ENCODE measurements at places on chromosomes 1 and 21. TPM values are rescaled to one million over a fixed set of nuclear protein-coding genes. Genes with fewer than 3 reads are reported as not detected.

The SPRR2A gene
- total RNA-seq: not detected

The SAMSN1 gene
- total RNA-seq: not detected

The CENPS gene
- total RNA-seq: 25.4 TPM

The HAPLN2 gene
- not detected for total RNA-seq

DNA sequence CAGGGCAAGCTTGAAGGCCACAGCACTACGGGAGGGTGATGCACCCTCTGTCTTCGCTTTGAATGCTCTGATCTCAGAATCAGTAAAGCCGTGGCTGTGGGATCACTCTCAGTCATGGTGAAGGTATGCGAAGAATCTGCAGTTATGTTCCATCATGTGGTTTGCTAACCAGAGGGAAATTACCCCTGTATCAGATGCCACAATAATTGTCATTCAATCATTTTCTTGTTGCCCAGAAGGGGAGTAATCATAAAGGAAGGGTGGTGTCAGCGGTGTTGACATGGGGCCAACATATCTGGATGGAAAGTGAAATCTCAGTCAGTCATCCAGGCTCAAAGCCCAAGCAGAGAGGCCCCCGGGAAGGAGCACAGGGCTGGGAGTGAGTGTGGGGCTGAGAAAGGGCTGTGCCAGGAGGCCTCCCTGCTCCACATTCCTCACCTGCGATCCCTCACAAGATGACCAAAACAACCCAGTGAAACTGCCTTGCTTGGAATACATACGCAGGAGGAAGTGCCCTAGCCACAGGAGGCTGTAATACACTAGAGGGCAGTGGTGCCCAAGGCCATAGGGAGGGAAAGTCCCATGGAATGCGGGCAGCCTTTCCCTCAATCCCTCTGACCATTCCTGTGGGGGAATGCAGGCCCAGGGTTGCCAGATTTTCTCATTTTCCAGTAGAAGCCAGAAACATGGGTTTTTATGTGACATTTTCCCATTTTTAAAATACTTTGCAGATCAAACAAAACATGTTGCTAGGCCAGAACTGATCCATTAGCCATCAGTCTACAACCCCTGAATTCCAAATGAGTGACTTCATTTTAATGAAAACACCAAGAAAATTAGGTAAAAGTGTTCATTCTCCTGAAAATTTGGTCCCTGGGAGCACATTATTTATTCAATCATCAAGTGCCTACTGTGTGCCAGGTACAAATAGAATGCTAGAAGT is 95.7 kb upstream of the VANGL1 start:
- peak overlapping the region; percentile 84 for H3K27ac ChIP-seq
- DNase-seq: peak; percentile 93
- H3K4me3 ChIP-seq: peak overlapping the region; percentile 15
- H3K4me1 ChIP-seq: peaks cover 22% of the 10 kb centered on the region
- H3K27me3 ChIP-seq: no peaks in the 10 kb centered on the region

DNA sequence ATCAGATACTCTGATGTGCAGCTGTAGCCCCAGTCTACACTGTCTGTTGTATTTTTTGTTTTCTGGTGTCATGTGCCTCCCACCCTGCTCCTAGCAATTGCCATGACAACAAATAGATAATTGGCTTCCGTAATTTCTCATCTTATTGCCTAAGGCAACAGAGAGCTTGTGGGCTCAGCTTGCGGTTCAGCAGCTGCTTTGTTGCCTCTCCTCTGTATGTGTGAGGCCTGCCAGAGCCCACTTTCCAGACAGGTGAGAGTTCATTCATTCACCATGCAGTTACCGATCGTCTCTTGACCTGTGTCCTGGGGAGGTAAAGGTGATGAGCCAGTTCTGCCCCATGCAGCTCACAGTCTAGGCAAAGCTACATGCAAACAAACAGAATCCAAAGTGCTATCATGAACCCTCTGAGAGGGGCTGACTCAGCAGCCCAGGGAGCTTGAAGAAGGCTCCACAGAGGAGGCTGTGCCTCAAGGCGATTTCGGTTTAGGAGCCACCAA is 11.9 kb downstream of the LGALS8 start:
- H3K4me1 ChIP-seq: peaks cover 13% of the 10 kb centered on the region
- DNase-seq: no peak
- H3K4me3 ChIP-seq: no peak overlapping the region
- H3K27me3 ChIP-seq: no peaks in the 10 kb centered on the region
- peaks cover 32% of the 10 kb centered on the region for H3K36me3 ChIP-seq

DNA sequence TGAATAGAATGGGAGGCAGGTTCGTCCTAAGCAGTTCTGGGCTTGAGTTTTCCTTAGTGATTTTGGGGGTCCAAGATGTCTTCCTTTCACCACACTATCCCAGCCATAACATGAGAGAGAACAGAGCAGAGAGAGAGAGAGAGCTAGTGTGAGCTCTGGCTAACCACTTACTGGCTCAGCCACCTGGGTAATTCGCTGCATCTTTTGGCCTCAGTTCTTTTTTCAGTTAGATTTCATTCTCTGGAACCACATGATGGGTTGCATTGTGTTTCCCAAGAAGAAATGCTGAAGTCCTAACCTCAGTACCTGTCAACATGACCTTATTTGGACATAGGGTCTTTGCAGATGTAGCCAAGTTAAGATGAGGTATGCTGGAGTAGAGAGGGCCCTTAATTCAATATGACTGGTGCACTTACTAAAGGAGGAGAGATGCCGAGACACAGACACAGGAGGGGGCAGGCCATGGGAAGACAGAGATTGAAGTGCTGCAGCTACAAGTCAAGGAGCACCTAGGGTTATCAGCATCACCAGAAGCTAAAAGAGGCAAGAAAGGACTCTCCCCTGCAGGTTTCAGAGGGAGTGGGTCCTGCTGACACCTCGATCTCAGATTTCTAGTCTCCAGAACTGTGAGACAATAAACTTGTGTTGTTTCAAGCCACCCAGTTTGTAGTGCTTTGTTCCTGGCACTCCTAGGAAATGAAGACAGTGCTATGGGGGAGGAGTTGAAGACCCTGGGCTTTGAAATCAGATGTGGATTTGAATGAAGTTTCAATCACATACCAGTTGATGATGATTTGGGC is 26.2 kb upstream of the TARBP1 start:
- peak overlapping the region; percentile 52 for H3K27ac ChIP-seq
- no peaks in the 10 kb centered on the region for H3K36me3 ChIP-seq
- no peak for DNase-seq
- no peak overlapping the region for H3K4me3 ChIP-seq

The WDR64 gene
- total RNA-seq: not detected

DNA sequence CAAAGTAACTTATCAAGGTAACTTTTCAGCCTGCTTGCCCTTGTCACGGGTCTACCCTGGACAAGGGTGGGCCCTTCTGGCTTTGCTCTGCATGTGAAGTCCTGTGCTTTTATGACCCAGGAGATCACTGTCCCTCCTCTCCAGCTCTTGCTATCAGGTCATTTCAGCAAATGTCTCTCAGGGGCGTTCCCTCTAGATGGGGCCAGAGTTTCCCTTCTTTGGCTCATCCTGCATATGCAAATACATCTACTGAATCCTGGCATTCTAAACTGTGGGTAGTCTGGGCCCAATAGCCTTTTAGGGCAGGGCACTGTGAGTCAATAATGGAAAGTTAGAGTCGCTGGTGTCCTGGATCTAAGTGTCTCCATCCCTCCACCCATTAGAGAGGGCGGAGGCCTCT is 366.9 kb upstream of the USP24 start:
- H3K27ac ChIP-seq: peak overlapping the region; percentile 66
- DNase-seq: peak; percentile 44
- no peaks in the 10 kb centered on the region for H3K27me3 ChIP-seq
- H3K36me3 ChIP-seq: no peaks in the 10 kb centered on the region
- peaks cover 38% of the 10 kb centered on the region for H3K4me1 ChIP-seq

The TAL1 gene
- total RNA-seq: not detected

- no peak overlapping the region for H3K27ac ChIP-seq
- peak; percentile 89 for DNase-seq
- H3K4me1 ChIP-seq: 0 out of 2 replicates have a peak, but pooled peaks cover 3% of the 10 kb centered on the region
These were observed 2.6 kb downstream of the E2F2 start for GRCh38 chr1:23528250-23528978.

DNA sequence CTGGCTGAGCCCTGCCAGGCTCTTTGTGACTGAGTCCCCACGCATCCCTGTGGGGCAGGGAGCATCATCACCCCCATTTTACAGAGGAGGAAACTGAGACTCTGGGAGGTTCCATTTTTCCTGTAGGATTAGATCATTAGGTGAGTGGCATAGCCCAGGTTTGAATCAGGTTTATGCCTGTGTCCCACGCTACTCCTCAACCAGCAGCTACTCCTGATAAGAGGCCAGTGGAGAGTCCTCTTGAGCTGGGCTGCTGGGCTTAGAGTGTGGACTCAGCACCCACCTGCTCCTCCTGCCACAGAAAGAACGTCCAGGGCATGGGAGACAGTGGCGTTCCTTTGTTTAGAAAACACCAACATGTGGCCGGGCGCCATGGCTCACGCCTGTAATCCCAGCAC is 30.7 kb downstream of the TNFRSF1B start:
- H3K27me3 ChIP-seq: no peaks in the 10 kb centered on the region
- H3K36me3 ChIP-seq: no peaks in the 10 kb centered on the region
- no peak overlapping the region for H3K27ac ChIP-seq
- no peaks in the 10 kb centered on the region for H3K4me1 ChIP-seq
- H3K4me3 ChIP-seq: no peak overlapping the region

The FCRL5 gene
- not detected for total RNA-seq

GRCh38 chr1:30721341-30721793 is 2.0 kb downstream of the MATN1 start:
- no peak for DNase-seq
- no peak overlapping the region for H3K4me3 ChIP-seq
- H3K27me3 ChIP-seq: no peaks in the 10 kb centered on the region
- H3K36me3 ChIP-seq: no peaks in the 10 kb centered on the region
- no peak overlapping the region for H3K27ac ChIP-seq

- H3K4me3 ChIP-seq: no peak overlapping the region
- H3K4me1 ChIP-seq: no peaks in the 10 kb centered on the region
- H3K27ac ChIP-seq: no peak overlapping the region
- DNase-seq: no peak
- no peaks in the 10 kb centered on the region for H3K36me3 ChIP-seq
- H3K27me3 ChIP-seq: no peaks in the 10 kb centered on the region
These were observed 116.5 kb downstream of the BRINP2 start for GRCh38 chr1:177287270-177287669.

DNA sequence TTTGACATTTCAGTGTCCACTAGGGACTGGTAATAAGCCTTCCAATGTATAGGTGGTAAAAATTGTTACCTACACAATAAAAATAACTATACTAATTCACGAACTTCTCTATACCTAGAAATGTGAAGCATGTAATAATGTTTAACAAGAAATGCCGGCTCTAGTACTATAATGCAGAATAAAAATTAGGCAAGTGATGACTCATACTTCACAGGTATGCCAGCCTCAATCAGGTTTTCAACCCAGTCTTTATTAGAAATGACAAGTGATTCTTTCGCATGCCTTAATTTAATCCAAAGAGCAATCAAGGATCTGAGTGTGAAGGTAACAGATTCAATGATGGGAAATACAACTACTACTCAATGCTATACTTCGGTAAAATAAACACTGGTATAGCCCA is 134.9 kb downstream of the RERE start:
- no peaks in the 10 kb centered on the region for H3K27me3 ChIP-seq
- H3K27ac ChIP-seq: no peak overlapping the region
- H3K4me1 ChIP-seq: peaks cover 23% of the 10 kb centered on the region

The RIMS3 gene
- not detected for total RNA-seq

GRCh38 chr21:45259206-45259840 is 28.4 kb downstream of the POFUT2 start:
- no peak overlapping the region for H3K27ac ChIP-seq
- H3K4me3 ChIP-seq: no peak overlapping the region
- H3K36me3 ChIP-seq: peaks cover 11% of the 10 kb centered on the region
- DNase-seq: no peak
- H3K27me3 ChIP-seq: peaks cover 15% of the 10 kb centered on the region
- H3K4me1 ChIP-seq: no peaks in the 10 kb centered on the region

DNA sequence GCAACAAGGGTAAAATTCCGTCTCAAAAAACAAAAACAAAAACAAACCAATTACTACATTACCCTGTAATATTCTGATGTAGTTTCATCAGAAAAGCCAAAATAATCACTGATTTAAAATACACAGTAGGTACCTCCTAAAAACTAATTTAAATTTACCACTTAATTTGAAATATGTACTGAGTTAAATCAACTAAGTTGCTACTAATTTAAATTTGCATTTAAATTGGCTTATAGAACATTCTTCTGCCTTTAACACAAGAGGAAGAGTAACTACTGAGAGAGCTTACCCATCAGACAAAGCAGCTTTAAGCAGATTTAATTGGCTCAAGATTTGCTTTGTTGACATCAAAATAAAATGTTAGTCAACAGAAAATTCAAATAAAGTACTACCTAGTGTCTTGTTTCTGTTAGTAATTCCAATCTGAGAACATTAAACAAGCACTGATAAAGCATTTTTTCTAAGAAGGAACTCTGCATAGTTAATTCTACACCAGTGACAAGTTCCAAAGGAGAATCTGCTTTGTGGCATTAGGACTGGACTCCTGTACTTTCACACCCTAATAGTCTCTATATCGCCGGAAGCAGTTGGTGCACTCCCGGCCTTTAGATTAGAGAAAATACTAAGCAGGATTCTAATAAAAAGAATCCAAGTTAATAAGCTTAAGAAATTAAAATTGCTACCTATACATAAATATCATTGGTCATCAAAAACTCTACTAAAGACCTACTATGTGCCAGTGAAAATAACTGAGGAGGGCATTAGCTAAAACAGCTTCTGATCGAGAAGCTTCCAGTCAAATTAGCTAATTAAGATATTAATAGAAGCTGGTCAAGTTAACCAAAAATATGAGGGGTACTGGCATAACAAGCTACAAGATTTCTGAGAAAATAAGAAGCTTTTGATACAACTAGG is 8.4 kb downstream of the LUZP1 start:
- H3K36me3 ChIP-seq: no peaks in the 10 kb centered on the region
- no peak for DNase-seq
- no peaks in the 10 kb centered on the region for H3K27me3 ChIP-seq

The LPGAT1 gene
- total RNA-seq: 62.4 TPM

DNA sequence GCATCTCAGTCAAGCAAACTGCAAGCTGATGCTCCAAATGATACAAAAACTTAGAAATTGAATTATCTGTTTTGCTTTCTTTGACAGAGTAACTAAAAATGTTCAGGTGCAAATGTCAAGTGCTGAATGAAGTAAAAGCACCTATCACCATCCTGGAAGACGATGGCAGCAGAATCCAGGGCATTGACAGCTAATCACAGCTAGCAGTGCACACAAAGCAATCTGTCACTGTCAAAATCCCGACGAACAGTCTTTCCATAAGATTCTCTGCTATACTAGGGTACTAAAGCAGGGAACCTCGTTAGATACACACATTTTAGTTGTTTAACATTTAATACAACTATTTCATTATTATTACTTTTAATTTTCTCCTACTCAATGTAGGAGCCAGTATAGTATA is 233.3 kb downstream of the BRINP3 start:
- H3K36me3 ChIP-seq: no peaks in the 10 kb centered on the region
- H3K4me3 ChIP-seq: no peak overlapping the region
- no peaks in the 10 kb centered on the region for H3K4me1 ChIP-seq
